ENCODE measurements at places on chromosomes 7 and 10. TPM values are rescaled to one million over a fixed set of nuclear protein-coding genes. Genes with fewer than 3 reads are reported as not detected.

The EPDR1 gene
- 70.4 TPM for total RNA-seq

The ELOVL3 gene
- 0.21 TPM for total RNA-seq

The ABCB1 gene
- total RNA-seq = not detected

The SLC16A9 gene
- total RNA-seq = 0.07 TPM

The VGF gene
- total RNA-seq = 22.7 TPM

The POLR2J2 gene
- total RNA-seq = 0.75 TPM

Data from A549 treated with CpdA at 1 μM for 4 hours (cell line).